ENCODE measurements at places on chromosomes 12 and 14.

DNA sequence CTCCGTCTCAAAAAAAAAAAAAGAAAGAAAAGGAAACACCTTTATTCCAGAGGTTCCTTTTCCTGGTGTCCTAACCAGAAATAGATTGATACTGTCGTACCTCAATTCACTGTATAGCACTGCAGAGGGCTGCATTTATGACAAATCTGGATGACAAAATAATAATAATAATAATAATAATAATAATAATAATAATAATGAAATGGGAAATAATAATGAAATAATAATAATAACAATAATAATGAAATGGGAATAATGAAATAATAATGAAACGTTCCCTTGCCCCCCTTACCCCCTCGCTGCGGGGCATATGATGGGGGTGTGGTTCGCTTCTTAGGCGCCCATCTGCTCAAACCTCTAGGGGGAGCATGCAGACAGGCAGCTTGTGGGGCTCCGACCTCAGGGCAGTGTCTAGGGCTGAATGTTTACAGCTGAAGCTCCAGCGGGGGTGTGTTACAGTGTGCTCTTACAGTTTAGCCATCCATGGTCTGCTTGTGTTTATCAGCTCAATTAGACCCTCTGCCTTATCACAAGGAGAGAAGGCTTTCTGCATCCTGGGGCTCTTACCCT, 1088.3 kb upstream of the SEL1L start:
- no peak for DNase-seq

- DNase-seq, result no peak
These were observed 190.4 kb downstream of the SLC25A21 start for GRCh38 chr14:36981832-36982529.

DNA sequence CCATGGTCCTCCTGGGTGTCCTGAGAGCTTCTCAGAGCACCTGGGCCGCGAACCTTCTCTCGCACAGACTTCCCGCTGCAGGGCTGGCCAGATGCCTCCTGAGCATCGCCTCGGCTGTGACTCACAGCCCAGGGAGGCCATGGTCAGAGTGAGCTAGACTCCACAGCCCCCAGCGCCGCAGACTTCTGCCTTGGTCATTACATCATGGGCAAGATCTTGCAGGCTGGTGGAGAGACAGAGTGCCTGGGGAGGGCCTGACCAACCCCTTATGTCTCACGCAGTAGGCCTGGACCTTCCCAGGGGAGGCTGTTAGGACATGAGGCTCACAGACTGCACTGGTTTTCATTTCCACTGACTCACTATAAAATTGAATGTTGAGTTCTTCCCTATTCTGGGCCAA, 41.8 kb downstream of the SMOC1 start:
- DNase-seq, result no peak

- DNase-seq, result peak; percentile 96
These were observed 103.1 kb upstream of the PPM1H start for GRCh38 chr12:63037746-63038712.

DNA sequence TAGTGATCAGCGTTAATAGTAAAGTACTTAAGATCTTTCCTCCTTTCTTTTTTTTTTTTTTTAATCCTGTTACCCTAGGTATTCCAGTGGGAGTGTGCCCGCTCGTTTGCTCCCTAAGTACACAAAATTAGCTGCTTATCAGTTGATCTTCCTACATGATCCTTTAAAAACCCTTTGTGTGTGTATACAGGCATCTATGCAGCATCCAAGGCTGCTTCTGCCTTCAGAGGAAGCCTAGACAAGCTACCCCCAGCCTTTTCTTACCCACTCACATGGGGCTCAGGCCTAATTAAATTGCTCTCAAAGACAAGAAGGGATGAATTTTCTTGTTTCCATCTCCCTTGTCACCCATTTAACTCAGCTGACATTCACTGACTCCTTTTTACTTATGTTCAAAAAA, 343.4 kb upstream of the LMO3 start:
- no peak for DNase-seq

GRCh38 chr12:122966743-122967550, 684 bp upstream of the ABCB9 start:
- no peak for DNase-seq

GRCh38 chr12:113135178-113136127, at the start of gene RASAL1:
RASAL1 (minus strand) TSS chr12:113135761; CDS start chr12:113135462, 299 bp downstream.
- DNase-seq, result peak; percentile 62

GRCh38 chr12:11894890-11895289, 175.8 kb upstream of the BCL2L14 start:
- no peak for DNase-seq

- no peak for DNase-seq
These were observed 4.4 kb upstream of the B4GALNT1 start for GRCh38 chr12:57637364-57637763.

- no peak for DNase-seq
These were observed 158.9 kb downstream of the SLC5A8 start for GRCh38 chr12:101051151-101051550.

DNA sequence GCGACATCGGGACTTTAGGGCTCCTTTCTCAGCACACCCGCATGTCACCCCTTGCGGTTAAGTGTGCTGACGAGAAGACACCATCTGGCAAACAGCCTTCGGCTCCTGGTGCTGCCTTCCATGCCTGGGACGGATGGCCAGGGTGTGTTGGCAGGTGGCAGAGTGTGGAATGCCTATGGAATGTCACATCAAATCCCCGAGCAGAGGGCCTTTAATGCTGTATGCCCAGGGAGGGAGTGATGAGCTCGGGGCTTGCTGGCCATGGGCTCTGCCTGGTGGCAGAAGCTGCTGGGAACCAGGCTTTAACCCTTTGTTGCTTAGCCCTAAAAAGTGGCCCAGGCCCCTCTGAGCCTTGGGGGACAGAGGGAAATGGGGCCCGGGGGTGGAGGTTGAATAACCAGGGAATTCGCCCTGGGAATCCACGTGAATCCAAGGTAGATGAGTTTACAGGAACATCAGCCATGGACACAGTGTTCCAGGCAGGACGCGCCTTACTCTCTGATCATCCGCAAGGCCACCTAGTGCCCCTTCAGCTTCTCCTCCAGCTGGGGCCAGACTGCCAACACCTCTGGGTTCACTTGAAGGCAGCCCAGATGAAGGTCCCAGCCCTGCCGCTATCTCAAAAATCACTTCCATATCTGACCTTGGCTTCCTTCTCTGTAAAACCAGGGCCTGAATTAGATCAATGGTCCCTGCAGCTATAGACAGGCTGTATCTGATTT, 17.4 kb downstream of the FAM181A start:
- no peak for DNase-seq

DNA sequence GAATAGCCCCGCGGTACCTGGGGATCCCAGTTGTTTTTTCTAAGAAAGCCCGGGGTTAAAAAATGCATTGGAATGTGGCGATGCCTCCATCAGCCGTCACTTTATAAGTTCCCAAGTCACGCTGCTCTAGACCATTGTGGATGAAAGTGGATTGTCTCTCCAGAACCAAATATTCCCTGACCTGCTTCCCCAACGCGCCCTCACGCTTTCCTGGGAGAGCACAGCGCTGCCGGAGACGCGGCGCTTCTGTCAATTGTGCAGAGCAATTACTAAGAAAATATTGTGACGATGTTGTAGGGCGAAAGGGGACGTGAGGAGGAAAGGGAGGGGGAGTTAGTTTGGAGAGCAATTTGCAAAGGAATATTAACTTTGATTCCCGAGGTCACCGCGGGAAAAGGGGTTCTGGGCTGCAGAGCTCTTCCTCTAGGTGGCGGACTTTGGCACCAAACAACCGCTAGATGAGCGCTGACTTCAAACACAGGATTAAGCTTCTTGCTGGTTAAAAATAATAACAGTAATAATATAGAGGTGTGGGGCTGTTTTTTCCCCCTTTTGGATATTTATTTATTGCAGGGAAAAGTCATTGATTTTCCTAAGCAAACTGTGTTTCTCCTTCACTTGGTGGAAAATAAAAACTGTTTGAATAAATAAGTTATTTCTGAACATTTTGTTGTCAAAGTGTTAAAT, 9.6 kb upstream of the FOXG1 start:
- DNase-seq, result no peak

GRCh38 chr12:106760184-106760531, 14.3 kb upstream of the RIC8B start:
- DNase-seq, result no peak
